ENCODE measurements at places on chromosomes 16 and 17.

GRCh38 chr17:31752584-31752983, 106.5 kb downstream of the COPRS start:
- DNase-seq: no peak

- DNase-seq: peak; percentile 36
These were observed 107.0 kb downstream of the PLCG2 start for GRCh38 chr16:81885976-81886586.

DNA sequence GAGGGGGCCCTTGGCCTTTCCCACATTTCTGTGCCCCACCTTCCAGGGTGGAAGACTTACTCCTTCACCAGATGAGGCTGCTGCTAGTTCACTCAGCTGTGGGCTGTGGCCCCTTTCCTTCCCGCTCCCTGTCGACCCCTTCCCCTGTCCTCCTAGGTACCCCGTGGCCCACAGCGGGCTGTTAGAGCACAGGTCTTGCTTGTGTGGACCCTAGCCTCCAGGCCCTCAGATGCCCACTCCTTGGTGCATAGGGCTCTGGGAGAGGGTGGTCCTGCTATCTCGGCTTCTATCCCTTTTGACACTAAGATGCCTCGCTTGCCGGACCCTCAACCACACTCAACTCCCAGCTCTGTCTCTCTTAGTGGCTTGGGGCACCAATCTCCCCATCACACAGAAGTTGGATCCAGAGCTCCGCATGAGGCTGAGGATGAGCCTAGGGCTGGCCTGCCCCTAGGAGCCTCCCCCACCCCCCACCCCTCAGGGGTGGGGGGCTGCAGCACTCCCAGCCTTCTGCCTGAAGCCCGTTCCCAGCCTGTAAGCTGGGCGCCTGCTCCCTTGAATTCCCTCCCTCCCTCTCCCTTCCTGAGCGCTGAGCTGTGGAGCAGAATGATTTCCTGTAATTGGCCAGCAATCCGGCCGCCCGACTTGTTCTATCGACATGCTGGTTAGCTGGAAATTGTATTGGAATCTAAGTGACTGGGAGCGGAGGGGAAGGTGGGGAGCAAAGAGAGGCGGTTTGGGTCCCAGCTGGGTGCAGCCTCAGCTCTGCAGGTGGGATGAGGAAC, 30.9 kb downstream of the DCAKD start:
- DNase-seq: no peak

DNA sequence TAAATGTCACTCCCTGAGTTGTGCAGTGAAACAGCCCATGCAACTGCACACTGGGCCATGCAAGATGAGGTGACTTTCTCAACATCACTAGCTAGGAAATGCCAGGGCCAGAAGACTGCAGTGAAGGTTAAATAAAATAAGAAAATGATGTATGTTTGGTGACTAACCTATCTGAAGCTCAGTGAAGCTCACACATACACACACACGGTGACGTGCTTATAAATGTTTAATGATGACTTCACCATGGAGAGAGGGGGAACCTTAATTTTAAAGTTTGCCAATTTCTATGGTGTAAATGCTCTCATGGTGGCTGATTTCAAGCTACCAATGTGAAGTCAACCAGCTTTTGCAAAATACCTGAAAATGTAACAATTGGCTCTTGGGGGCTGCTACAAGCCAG, 166.4 kb downstream of the MAF start:
- DNase-seq: no peak

DNA sequence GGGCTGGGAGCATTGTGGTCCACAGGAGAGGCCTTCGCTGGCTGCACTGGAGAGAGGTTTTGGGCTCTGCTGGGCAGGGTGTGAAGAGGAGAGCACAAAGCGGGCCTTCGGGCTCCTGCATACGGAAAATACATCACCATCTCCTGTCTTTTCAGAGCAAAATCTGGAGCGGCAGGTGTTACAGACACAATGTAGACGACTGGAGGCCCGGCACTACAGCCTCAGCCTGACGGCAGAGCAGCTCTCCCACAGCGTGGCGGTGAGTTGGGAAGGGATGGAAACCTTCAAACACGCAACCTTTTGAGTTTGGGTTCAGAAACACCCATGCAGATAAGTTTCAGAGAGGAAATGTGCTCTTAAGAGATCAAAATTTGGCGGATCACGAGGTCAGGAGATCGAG, 17.9 kb downstream of the GINS2 start:
- DNase-seq: no peak

DNA sequence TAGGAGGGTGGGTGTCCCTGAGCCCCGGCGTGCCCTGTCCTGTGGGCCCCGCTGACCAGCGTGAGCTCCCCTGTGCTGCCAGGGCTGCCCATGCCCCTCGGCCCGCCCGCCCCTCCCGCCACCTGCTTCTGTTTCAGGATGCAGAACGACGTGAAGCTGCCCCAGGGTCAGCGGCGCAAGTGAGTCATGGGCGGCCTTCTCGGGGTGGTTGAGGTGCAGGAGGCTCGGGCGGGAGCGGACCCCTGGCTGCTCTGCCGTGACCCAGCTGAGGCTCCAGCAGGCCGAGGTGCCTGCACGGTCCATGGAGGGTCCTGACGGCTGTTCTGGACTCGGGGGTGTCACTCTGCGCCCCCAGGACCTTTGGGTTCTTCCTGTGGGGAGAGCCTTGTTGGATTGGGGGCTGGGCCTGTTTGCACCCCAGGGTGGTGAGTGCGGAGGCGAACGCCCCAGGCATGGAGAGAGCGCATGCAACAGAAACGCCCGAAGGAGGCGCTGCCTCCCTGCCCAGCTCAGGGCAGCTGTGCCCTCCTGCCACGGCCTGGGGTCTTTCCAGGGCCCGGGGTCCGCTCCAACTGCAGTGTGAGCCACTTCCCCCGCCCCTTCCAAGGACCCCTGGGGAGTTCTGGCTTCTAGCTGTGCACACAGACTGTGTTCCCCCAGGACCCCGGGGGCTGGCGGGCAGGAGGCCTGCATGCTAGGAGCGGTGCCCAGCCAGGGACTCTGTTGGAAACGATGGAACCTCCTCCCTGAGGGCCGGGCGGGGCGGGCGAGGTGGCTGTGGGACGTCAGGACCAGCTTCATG, 4.0 kb downstream of the SLC25A10 start:
- DNase-seq: no peak

Measured in inflammatory macrophage (primary cell).